NCI-H82 (cell line): ENCODE measurements at places on chromosomes 12 and 14.

- DNase-seq, result no peak
Observed at GRCh38 chr12:112792743-112793142, 1.2 kb downstream of the RPH3A start.

GRCh38 chr14:104040539-104040938 is 45.0 kb upstream of the ASPG start:
- DNase-seq, result no peak

- peak; percentile 98 for DNase-seq
Observed at GRCh38 chr12:106955377-106956047, at the start of gene TMEM263. Gene TMEM263 (plus strand): TSS chr12:106955907. CDS start chr12:106967117, 11,210 bp downstream.

- peak; percentile 36 for DNase-seq
Observed at GRCh38 chr14:60092526-60092920, 800 bp downstream of the PCNX4 start.

DNA sequence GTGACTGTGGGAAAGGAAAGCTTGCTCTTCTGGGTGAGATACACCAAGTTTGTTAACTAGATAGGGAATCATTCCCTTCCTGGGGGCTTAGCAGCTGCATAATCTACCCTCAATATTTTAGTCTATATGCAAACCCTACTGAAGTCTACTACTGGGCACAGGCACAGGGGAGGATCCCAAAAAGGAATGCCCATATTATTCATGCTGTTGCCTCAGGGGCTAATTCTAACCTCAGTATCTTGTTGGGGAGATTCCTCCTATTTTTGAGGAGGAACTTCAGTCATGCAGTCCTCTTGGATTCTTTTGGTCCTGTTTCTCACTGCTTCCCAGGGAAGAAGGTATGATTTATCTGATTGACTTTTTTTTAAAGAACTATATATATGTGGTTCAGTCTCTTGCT is 58.9 kb upstream of the ANKS1B start:
- DNase-seq, result no peak

- no peak for DNase-seq
Observed at GRCh38 chr14:91728616-91729183, 3.2 kb downstream of the CATSPERB start.

GRCh38 chr12:122928404-122929147 is 32.7 kb upstream of the VPS37B start:
- DNase-seq, result peak; percentile 34

- DNase-seq, result no peak
Observed at GRCh38 chr12:67457778-67458665, 188.9 kb downstream of the CAND1 start.

- no peak for DNase-seq
Observed at GRCh38 chr12:13627536-13627935, 353.9 kb downstream of the GRIN2B start.

- no peak for DNase-seq
Observed at GRCh38 chr12:39956725-39957124, 149.2 kb downstream of the SLC2A13 start.

- no peak for DNase-seq
Observed at GRCh38 chr12:98769068-98769467, 124.0 kb downstream of the APAF1 start.

DNA sequence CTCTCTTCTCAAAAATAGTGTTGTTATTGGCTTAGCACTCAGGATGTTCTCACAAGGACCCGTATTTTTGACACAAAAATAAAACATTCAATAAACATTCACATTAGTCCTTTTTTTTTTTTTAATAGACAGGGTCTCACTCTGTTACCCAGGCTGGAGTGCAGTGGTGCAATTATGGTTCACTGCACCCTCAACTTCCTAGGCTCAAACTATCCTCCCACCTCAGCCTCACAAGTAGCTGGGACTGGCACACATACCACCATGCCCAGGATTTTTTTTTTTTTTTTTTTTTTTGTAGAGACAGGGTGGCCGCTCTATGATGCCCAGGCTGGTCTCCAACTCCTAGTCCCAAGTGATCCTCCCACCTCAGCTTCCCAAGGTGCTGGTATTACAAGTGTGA is 27.0 kb downstream of the PPP1R13B start:
- no peak for DNase-seq

GRCh38 chr12:99455350-99456035 is 192.1 kb upstream of the GARIN6 start:
- DNase-seq, result no peak

- no peak for DNase-seq
Observed at GRCh38 chr12:132246997-132247717, 82.2 kb downstream of the GALNT9 start.

DNA sequence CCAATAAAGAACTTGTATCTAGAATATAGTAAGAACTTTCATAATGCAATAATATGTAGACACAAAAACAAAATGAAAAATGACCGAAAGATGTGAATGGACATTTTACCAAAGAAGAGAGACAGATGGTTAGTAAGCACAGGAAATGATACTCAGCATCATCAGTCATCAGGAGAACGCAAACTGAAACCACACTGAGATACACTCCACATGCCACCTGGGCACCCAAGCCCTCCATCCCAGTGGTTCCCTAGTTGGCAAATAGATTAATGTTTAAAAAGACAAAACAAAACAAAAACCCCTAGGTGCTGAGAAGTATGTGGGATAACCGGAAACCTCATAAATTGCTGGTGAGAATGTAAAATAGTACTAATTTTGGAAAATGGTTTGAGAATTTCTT is 26.8 kb upstream of the VPS33A start:
- no peak for DNase-seq

DNA sequence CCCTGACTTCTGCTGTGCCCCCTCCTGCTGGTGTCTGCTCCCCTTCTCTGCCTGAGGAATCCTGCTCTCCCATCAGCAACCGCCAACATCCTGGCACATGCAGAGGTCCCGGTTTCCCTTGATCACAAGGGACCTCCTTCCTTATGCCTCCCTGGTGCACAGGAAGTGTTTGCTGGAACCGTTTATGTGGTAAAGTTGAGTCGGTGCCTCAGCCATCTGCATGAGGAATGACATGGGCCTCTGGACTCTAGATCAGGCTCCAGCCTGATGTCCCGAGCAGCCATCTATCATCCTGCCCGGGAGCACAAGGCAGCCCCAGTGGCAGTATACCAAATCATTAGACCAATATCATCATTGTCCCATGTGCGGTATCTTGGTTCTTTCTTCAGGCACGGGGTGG is 90.4 kb downstream of the BORCS5 start:
- DNase-seq, result no peak

- DNase-seq, result no peak
Observed at GRCh38 chr14:51828017-51828797, 32.2 kb upstream of the GNG2 start.

GRCh38 chr12:19761463-19761862 is 322.2 kb downstream of the AEBP2 start:
- no peak for DNase-seq

DNA sequence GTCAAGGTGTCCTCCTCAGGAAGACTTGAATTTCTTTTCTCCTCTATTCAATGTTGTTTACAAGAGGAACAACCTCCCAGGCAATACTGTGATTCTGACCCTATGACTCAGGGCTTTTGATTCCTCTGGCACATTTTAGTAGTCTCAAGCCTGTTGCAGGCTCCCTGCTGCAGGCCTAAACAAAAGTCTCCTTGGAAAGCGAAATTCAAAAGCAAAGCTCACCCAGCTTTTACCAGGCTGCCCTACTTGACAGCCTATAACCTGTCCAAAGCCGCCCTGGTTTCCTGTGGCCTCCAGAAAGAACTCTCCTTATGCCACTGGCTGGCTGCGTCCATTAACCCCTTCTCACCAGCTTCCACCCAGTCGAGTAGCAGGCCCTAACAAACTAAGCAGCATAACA is 11.6 kb downstream of the FGD6 start:
- DNase-seq, result no peak

GRCh38 chr12:112191840-112192321 is 66.5 kb downstream of the TRAFD1 start:
- no peak for DNase-seq

GRCh38 chr12:124408822-124409517 is 114.1 kb downstream of the RFLNA start:
- no peak for DNase-seq

DNA sequence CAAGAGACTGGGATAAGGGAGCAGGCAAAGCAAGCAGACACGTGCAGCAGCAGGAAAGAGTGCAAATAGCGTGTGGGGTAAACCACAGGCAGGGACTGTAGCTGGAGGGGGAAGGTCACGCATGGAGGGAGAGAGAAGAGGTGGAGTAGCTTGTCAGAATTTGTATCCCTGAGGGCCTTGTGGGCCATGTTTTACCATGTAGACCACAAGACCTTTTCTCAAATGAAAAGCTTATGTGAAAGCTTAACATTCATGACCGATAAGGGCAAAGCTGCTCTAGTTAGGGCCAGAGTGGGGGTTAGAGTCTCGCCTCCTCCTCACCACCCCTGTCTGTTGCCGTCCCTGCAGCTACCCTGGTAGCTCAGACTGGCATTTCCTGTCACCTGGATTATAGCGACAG is 152.9 kb upstream of the E2F7 start:
- no peak for DNase-seq
